ENCODE measurements at places on chromosomes 7 and 10. TPM values are rescaled to one million over a fixed set of nuclear protein-coding genes. Genes with fewer than 3 reads are reported as not detected.

EBLN1 gene
- polyA plus RNA-seq = not detected

PRR15 gene
- polyA plus RNA-seq = not detected

RASA4B gene
- polyA plus RNA-seq = 7.4 TPM

CFTR gene
- not detected for polyA plus RNA-seq

TMEM273 gene
- 137 TPM for polyA plus RNA-seq

DENND2A gene
- polyA plus RNA-seq = not detected

LRRC18 gene
- polyA plus RNA-seq = 0.58 TPM

PRPS1L1 gene
- polyA plus RNA-seq = not detected

MAT1A gene
- polyA plus RNA-seq = not detected

RPEL1 gene
- not detected for polyA plus RNA-seq

C10orf95 gene
- 0.70 TPM for polyA plus RNA-seq

TRPV6 gene
- polyA plus RNA-seq = not detected

ITPRID1 gene
- polyA plus RNA-seq = not detected

METTL27 gene
- polyA plus RNA-seq = not detected

FAS gene
- polyA plus RNA-seq = 11.1 TPM

GIMAP6 gene
- 4.6 TPM for polyA plus RNA-seq

SEMA3D gene
- not detected for polyA plus RNA-seq

KEL gene
- polyA plus RNA-seq = not detected

NANOS1 gene
- polyA plus RNA-seq = not detected

UCMA gene
- not detected for polyA plus RNA-seq

WDR91 gene
- 5.9 TPM for polyA plus RNA-seq

SYNPO2L gene
- not detected for polyA plus RNA-seq

HIF1AN gene
- polyA plus RNA-seq = 26.7 TPM

AGBL3 gene
- 1.3 TPM for polyA plus RNA-seq

OR2A42 gene
- polyA plus RNA-seq = not detected

LIPJ gene
- not detected for polyA plus RNA-seq

HNRNPF gene
- 242 TPM for polyA plus RNA-seq

IL6 gene
- polyA plus RNA-seq = 3.8 TPM

NPC1L1 gene
- polyA plus RNA-seq = not detected

NKX6-2 gene
- not detected for polyA plus RNA-seq

ATG9B gene
- 11.2 TPM for polyA plus RNA-seq

AGAP5 gene
- polyA plus RNA-seq = 0.99 TPM

OR2A1 gene
- polyA plus RNA-seq = not detected

GPR85 gene
- not detected for polyA plus RNA-seq

PNLIPRP1 gene
- not detected for polyA plus RNA-seq

PMPCB gene
- polyA plus RNA-seq = 62.6 TPM

CREB5 gene
- 1.3 TPM for polyA plus RNA-seq

PDSS1 gene
- polyA plus RNA-seq = 2.8 TPM

KMT2C gene
- 23.7 TPM for polyA plus RNA-seq

VAX1 gene
- not detected for polyA plus RNA-seq

VENTX gene
- polyA plus RNA-seq = not detected

HYAL4 gene
- polyA plus RNA-seq = not detected

FZD8 gene
- not detected for polyA plus RNA-seq

ZPBP gene
- polyA plus RNA-seq = not detected

FANK1 gene
- not detected for polyA plus RNA-seq

IGFBP1 gene
- polyA plus RNA-seq = not detected

ST8SIA6 gene
- polyA plus RNA-seq = not detected

CYP2C9 gene
- polyA plus RNA-seq = not detected

IRF5 gene
- 132 TPM for polyA plus RNA-seq

MPP7 gene
- polyA plus RNA-seq = 2.3 TPM

REPIN1 gene
- polyA plus RNA-seq = 118 TPM
